ENCODE measurements at places on chromosomes 7 and 10.

- no peak for DNase-seq
These were observed 231.8 kb downstream of the WDR37 start for GRCh38 chr10:1287971-1288401.

DNA sequence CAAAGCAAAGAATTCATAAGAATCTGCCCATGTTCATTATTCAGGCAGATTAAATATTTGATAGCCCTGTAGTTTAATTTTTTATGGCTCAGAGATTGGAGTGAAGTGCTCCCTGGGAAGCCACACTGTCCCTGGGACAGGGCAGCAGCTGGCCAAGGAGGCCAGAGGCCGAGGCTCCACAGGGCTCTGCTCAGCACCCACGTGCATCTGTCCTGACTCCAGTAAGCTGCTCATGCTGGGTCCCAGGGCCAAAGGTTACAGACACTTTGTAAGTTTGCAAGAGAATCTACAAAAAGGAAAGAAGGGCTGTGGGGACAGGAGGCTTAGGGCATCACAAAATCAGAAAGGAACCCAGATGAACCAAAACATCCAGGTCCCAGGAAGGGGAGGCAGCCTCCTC, 155.5 kb downstream of the KCNMA1 start:
- no peak for DNase-seq

GRCh38 chr10:18099415-18099814, 40.8 kb upstream of the CACNB2 start:
- no peak for DNase-seq

- DNase-seq: no peak
These were observed 7.3 kb downstream of the AGFG2 start for GRCh38 chr7:100546129-100546925.

- DNase-seq: no peak
These were observed 72.3 kb upstream of the GATAD1 start for GRCh38 chr7:92375013-92375412.

DNA sequence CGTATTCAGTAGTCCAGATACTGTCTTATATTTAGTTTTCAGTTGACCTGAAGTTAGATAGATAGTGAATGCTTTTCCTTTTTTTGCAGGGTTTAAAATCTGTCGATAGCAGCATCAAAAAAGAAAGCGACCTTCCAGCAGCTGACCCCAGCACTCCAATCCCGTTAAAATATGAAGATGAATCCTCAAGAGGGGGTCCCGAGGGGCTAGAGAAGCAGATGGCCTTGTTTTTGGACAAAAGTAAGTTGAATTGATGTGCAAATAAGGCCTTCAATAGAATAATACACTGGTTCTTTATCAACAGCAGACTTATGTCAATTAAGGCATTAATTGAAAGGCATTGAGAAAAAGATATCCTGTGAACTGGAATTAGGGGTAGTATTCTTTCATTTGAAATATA, 18.7 kb downstream of the EDRF1 start:
- DNase-seq: no peak
